ENCODE measurements at places on chromosomes 7 and 10.
A peak's percentile ranks its signal among the peaks of the same experiment; 100 is the strongest.

DNA sequence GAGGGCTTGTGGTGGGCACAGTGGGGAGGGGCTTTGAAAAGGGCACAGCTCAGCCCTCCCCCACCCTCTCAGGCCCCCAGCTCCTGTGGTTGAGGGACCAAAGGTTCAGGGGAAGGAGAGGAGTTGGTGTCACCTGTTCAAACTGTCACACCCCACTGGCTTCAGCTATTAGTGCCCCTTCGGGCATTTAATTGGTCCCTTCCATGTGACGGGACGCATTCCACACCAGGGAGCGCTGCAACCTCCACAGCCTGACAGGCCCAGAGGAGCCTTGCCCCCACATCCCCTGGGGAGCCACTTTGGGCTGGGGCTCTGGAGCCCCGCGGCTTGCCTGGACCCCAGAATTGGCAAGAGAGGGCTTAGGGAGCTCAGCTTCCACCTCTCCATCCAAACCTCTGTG, 75.7 kb downstream of the C10orf105 start:
- no peak for DNase-seq

DNA sequence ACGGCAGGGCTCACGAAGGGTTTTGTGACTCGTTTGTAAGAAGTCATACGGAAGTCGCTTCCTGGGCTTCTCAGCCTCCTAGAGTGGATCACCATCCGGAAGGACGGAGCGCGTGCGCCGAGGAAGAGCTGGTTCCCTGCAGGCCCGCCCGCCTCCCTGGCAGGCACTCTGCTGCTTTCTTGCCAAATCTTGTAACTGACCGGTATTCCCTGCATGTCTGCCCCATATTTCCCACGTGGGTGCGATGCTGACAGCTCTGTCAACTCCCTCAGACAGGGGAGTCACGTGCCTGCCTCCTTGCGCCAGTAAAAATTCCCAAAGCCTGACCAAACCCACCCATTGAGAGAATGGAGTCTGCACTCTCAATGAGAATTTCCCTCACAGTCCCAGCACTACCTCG, 12.7 kb downstream of the SHH start:
- no peak for DNase-seq

DNA sequence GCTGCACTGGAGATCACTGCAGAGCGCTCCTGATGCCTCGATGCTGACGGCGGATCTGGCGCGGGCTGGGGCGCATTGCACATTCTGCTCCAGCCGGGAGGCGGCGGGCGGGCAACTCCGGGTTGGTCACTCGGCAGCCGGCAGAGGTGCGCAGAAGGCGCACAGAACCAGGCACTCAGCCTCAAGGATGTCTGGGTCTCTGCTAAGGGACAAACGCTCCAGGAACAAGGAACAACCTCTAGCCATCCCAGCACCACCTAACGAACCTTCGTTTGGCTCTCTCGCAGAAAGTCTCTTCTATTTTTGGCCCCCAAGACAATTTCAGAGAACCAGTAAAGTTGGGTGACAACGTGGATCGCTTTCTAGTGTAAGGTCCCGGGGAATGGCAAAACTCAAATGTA, 254.6 kb downstream of the OTUD1 start:
- DNase-seq = peak; percentile 6

DNA sequence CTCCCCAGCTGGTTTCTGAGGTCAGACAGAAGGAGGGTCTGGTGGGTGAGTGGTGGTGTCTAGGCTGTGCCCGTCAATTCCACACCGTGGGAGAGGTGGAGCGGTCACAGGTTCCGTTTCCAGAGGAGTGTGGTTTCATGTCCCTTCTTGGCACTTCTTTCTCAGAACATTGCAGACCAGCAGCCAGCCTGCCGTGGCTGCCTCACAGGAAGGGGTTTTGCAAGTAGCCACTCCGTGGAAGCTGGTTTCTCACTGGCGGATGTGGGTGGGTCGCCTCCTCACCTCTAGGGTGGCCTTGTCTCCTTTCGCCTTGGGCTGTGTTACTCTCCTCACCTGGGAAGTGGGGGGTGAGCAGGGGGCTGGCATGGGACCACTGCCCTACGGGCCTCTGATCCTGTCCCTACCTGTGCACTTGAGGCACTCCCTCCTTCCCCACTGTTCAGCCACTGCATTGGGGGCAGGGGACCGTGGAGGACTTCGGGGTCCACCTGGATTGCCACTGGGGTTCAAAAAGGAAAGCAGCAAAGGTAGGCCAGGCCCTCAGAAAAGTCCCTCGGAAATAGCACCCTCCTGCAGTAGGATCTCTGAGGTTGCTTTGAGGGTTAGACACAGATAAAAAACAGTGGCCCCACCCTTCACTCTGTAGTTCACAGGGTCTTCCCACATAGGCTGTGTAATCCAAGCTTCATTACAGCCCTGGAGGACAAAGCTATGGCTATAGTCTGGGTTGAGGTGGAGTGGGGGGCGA, 33.9 kb downstream of the TSPAN14 start:
- DNase-seq = peak; percentile 74

GRCh38 chr7:79833616-79834015, 301.0 kb upstream of the GNAI1 start:
- DNase-seq = no peak

GRCh38 chr7:111476586-111477293, 85.6 kb downstream of the IMMP2L start:
- DNase-seq = no peak

- no peak for DNase-seq
Measured at GRCh38 chr10:96967847-96968246, 135.7 kb downstream of the LCOR start.

- no peak for DNase-seq
Measured at GRCh38 chr7:152876749-152877148, 117.2 kb downstream of the ACTR3B start.

- DNase-seq = no peak
Measured at GRCh38 chr10:11876805-11877590, 53.8 kb downstream of the PROSER2 start.

DNA sequence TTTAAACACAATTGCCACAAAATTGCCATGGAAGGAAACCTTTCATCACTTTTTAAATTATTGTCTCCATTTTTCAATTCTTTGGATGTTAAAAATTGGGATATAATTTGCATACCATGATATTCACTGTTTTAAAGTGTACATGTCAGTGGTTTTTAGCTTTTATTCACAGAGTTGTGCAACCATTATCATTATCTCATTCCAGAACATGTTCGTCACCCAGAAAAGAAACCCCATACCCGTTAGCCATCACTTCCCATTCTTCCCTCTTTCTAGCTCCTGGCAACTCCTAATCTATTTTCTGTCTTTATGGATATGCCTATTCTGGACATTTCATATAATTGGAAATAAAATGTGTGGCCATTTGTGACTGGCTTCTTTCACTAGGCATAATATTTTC, 260.3 kb upstream of the FERD3L start:
- DNase-seq = no peak

- peak; percentile 33 for DNase-seq
Measured at GRCh38 chr10:122911889-122912484, 1.6 kb downstream of the FAM24A start.

GRCh38 chr7:37234928-37235327, 213.7 kb downstream of the ELMO1 start:
- DNase-seq = peak; percentile 9

DNA sequence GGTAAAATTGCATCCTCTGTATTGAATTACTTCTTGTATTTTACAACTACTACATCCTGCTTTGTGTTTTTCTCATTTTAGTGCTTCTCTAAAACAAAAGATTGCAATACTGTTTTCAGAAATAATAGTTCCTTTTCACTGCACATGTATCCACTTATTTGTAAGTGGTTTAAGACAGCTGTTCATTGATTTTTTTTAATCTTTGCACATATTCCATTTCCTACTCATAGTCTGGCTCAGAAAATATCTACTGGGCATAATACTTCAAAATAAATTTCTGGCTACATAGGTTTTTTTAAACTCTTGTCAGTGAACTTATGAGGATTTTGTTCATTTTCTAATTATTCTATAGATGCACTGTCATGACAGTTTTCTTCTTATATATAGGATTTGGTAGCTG, 54.8 kb downstream of the SND1 start:
- DNase-seq = no peak

DNA sequence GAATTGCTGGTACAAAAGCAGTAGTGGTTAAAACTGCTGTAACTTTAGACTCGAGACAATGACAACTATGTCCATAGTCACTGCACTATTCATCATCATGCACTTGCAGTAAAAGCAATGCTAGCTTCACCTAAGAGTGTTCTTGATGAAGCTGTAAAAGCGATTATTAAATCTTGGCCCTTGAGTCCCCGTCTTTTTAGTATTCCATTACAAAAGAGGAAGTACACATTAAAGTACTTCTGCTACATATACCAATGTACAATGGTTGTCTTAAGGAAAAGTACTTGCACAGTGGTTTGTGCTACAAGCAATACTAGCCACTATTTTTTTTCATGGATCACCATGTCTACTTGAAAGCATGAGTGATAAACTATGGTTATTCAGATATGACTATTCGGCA, 78.3 kb downstream of the ATAD1 start:
- DNase-seq = no peak

- DNase-seq = no peak
Measured at GRCh38 chr7:71769326-71769725, 637.4 kb downstream of the GALNT17 start.

- no peak for DNase-seq
Measured at GRCh38 chr10:48684792-48685623, at the start of gene WDFY4. TSS of gene WDFY4 (plus strand) at chr10:48684873. CDS start at chr10:48709733, 24,860 bp downstream.

GRCh38 chr7:37920849-37921805, 687 bp downstream of the EPDR1 start:
- no peak for DNase-seq

DNA sequence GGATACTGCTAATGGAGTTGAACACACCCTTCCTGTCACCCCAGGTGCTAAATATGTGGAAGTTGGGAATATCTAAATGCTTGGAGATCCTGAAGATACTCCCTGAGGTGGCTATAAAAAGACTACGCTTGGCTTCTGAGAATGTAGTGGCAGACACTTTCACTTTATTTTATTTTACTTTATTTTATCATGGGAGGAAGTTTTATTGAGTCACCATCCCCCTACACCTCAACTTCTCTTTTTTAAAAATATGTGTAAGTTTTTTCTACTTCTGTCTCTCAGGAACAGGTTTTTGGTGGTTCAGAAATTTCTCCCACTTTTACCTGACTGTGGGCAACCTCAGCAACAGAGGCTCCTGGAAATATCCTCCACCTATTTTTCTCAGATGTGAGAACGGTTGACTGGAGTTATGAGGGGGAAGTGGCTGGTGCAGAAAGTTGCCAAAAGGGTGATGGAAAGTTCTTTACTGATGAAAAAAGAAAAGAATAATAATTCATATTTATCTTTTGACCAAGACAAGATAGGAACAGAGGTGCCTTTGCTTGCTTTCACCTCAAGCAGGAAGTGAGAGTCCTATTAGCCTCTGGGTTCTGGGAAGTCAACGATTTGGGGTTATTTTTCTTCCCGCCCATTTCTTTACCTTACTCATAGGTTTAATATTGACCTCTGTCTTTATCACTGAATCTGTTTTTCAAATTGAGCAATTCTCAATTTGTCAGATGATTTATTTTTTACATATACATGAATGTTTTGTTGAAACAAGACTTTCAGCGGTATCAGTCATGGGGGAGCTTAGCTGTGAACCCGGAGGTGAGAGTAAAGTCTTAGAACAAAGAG, 103.6 kb downstream of the AHR start:
- DNase-seq = peak; percentile 74

- DNase-seq = no peak
Measured at GRCh38 chr7:136180984-136181383, 203.8 kb upstream of the MTPN start.

- DNase-seq = peak; percentile 46
Measured at GRCh38 chr10:122342293-122343134, 32.0 kb upstream of the PLEKHA1 start.

GRCh38 chr10:36717118-36717517, 408.3 kb upstream of the ANKRD30A start:
- DNase-seq = no peak

- DNase-seq = no peak
Measured at GRCh38 chr10:69901022-69901421, 99.3 kb downstream of the COL13A1 start.

DNA sequence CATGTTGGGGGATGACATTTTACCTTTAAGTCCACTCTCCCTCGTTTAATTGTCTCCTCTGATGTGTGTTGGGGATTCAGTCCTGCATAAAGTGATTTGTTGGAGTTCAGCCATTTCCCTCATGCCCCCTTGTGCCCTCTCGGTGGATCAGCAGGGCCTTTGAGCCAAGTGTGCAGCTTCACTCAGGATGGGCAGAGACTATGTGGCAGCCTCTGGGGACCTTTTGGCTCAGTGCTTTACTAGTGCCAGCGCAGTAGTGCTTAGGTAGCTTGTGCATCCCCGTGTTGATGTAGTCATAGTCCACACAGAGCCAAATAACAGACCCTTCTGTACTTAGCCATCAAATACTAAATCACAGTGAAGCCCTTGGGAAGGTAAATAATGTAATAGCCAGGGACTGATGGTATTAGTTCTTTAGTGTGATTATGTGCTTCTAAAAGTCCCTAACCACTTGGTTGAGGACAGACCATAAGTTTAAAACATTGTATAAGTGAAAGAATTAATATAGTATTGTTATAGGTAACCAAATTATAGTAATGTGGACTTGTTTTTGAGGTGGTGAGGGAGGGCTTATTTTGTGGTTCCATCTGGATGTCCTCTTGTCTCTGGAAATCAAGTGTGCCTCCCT, 11.4 kb downstream of the BUB3 start:
- no peak for DNase-seq

- peak; percentile 42 for DNase-seq
Measured at GRCh38 chr10:103772096-103772845, 83.1 kb downstream of the SH3PXD2A start.

- DNase-seq = peak; percentile 6
Measured at GRCh38 chr7:133253519-133253875, 619 bp downstream of the EXOC4 start.

GRCh38 chr10:56975513-56975912, 614.5 kb upstream of the ZWINT start:
- no peak for DNase-seq

GRCh38 chr7:112366886-112367285, 83.4 kb upstream of the IFRD1 start:
- DNase-seq = no peak

- no peak for DNase-seq
Measured at GRCh38 chr7:123417580-123417979, 116.8 kb downstream of the IQUB start.

DNA sequence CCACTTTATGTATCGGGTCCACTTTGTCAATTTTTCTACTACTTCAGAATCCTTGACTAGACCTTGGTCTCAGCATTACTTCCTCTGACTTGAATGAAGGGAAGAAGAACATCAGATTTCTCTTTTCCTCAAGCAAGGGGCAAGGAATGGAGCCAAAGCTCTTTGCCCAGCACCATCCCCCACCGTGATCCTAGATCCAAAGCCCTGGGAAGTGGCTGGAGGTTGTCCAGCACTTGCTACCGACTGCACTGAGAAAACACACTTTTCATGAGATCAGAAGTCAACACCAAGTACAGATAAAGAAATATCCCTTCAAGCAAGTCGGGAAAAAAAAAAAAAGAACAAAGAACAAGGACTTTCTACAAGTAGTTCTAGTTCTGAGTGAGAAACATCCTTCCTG, 102.1 kb upstream of the DDC start:
- no peak for DNase-seq

- no peak for DNase-seq
Measured at GRCh38 chr10:17479015-17479615, 24.7 kb upstream of the ST8SIA6 start.

Data from activated CD4-positive, alpha-beta T cell treated with anti-CD3 and anti-CD28 coated beads, Interleukin-2, Interleukin-4, amounts not matched to agents 100 ng/mL and 50 ng/mL, durations not matched to agents 16 hours and 8 hours (primary cell).